Hematopoietic multipotent progenitor cell treated with erythropoietin and hydrocortisone succinate and interleukin-3 and kit ligand, for 4 days (in vitro differentiated cells): ENCODE measurements at places on chromosomes 12 and 14.

DNA sequence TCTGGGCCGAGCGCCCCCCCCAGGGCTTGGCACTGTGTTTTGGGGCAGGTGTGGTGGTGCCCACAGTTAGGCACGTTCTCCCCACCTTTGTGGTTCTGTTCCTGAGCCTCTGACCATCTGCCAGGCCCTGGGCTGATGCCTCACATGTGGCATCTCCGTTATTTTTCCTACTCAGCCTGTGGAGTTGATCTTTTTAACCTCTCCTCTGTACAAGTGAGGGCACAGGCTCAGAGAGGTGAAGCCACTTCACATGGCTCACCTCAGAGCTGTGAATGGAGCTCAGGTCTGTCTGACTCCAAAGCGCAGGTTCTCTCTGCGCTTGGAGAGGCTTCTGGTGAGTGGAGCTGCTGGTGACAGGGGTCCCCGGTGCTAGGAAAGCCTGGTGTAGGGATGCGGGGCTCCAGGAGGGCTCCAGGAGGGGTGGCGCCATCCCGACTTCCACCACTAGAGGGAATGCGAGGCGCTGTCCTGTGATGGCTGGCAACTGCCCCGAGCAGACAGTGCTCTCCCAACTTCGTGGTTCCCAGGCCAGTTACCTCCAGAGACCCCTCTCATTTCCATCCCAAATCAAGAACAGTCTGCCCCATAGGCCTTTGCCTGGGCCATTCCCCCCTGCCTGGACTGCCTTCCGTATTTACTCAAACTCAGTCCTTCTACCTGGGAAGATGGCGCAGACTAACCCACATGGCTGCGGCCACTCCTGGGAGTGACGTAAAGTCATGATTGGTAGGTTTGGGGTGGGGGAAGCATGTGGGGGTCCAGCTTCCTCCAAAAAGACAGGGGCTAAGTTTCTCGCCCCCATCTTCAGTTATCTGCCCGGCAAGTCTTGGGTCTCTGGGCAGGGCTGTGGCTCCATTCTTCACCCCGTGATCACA, 9.9 kb downstream of the BCL7A start:
- DNase-seq = peak; percentile 68

DNA sequence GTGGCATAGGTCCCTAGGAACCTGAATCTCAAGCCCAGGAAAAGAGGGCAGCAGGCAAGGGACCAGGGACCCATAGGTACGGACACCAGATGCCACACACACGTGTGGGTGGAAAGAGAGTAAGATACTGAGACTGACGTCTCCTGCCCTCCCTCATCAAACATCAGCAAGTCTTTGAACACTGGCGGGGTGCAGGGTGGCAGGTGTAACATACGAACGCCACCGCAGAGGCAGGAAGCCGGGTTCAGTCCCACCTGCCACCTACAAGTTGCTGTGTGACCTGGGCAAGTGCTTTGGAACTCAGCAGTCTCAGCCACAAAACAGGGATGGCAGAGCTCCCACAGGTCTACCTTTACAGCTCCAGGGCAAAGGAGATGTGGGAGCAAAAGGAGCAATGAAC, 11.1 kb downstream of the ACTN1 start:
- DNase-seq = no peak

- DNase-seq = no peak
These were observed 166.6 kb upstream of the CCDC198 start for GRCh38 chr14:57660208-57660607.

GRCh38 chr12:98403936-98404335, 111.5 kb upstream of the TMPO start:
- no peak for DNase-seq

GRCh38 chr14:99447739-99448138, 32.9 kb downstream of the SETD3 start:
- DNase-seq = peak; percentile 43

DNA sequence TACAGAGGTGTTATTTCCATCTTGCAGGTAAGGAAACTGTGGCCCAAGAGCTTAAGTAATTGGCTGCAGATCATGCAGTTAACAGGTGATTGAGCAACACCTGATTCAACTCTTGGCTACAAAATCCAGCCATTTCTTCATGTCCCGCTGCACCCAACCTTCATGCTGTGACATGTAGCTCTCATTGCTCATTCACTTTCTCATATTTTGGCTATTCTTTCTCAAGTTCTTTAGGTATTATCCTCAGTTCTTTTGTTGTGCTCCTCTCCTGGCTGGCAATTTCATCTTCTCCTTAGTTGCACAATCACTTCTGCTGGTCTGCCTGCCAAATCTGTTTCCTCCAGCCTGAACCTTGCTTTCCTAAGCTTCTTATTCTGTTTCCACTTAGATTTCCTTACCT, 300.8 kb downstream of the SSPN start:
- no peak for DNase-seq
